ENCODE measurements at places on chromosomes 12 and 14.
A peak's percentile ranks its signal among the peaks of the same experiment; 100 is the strongest.

DNA sequence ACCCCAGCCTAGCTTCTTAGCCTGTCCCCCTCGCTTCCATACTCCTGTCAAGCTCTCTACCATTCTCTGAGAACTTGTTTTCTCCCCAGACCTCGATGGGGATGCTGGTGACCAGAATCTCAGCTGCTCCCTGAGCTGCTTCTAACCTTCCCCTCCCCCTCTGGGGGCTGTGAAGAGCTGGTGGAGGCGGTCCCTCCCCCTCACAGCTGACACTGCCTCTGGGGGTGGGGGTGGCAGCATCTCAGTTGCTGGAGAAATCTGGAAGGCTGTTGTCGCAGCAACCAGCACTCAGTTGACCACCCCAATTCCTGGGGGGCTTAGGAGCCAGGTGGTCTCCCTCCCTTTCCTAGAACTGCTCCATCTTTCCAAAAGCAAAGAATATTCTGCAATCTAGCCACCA, 4.7 kb downstream of the PPP1R1A start:
- no peak for DNase-seq

GRCh38 chr14:88551094-88551870, 3.5 kb downstream of the PTPN21 start:
- no peak for DNase-seq

DNA sequence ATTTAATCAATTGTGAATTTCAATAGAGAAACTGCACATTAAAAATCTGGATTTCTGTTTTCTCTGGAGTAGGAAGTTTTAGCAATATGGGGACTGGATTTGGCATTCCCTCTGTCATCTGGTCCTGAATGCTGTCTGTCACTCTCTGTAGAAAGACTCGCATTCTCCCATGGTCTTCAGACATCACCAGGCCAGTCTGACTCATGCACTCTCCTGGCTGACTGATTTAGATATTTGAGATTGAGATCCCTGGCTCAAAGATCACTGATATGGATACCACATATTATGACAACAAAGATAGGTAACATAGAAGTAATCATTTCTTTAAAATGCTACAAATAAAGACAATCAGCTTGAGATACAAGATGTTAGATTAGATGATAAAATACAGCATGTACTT, 524.5 kb downstream of the GALC start:
- DNase-seq: no peak

DNA sequence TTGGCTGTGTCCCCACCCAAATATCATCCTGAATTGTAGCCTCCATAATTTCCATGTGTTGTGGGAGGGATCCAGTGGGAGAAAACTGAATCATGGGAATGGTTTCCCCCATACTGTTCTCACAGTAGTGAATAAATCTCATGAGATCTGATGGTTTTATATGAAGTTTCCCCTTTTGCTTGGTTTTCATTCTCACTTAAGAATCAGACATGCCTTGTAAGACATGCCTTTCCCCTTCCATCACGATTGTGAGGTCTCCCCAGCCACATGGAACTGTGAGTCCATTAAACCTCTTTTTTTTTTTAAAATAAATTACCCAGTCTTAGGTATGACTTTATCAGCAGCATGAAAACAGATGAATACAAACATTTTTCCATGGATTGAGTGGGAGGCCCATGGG, 652.9 kb downstream of the ETNK1 start:
- no peak for DNase-seq

- DNase-seq: no peak
Measured at GRCh38 chr12:44159216-44159615, 323.3 kb downstream of the TMEM117 start.

GRCh38 chr12:66187821-66188220, 1.2 kb upstream of the IRAK3 start:
- no peak for DNase-seq

DNA sequence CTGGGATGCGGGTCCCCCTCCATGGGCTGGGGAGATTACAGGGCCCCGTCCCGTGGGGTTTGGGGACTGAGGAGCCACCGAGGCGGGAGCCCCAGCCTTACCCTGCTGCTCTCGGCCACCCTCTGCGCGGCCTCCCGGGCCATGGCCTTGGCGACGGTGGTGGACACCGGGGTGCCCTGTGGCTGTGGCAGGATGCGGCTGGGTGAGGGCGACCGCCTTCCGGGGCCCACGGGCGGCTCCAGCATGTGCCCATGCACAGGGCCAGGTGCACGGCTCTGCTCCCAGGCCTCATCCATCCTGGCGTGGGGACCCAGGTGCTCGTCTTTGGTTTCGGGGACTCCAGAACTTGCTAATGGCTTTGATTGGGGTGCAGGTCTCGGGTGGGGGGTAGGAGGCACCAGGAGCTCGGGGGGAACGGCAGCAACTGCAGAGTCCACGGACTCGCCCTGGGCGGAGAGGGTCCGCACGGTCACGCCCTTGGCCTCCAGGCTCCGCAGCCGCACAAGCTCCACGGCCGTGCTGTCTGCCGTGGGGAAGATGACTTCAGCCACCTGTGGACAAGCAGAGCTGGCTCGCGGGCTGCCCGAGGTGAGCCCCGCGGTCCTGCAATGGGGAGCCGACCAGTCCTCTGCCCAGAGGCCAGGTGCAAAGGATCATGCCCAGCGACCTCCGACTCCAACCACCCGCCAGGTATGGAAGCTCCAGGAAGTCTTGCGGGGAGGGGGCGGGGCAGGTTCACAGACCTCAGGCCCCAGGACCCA, 99.2 kb downstream of the PIWIL1 start:
- DNase-seq: no peak

GRCh38 chr12:4663971-4664505, 15.1 kb downstream of the NDUFA9 start:
- peak; percentile 2 for DNase-seq

DNA sequence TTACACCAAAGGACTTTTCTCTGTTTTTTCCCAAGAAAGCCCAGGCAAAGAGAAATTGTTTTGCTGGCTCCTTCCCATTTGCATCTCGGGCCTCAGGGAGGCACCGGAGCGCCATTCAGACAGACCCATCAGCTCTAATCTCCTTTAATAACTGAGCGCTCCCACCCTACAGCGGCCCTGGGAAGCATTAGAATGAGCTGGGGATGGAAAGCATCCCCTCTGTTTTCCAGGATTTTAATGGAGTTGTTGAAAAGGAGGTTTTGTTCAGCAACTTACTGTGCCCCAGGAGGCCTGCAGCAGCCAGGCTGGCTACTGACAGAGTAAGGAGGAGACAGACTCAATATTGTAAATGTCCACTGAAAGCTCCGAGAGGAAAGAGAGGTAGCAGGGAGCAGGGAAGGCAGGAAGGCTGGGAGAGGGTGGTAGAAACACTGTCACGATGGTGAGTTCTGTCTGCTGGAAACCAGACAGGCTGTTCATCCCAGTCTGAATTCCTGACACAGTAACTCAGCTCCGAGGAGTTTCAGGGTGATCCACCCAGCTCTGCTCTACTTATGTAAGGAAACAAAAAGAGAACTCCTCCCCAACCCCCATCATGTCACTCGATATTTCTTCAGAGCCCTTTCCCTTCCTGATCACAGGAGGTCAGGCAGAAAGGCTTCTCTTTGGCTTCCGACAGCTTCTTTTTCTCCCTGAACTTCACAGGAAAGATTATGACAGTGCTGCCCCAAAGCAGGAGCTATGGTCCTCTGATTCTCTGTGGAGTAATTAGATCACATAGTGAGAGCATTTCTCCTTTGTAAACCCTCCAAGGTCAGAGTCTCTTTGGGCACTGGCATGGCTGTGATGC, 62.5 kb upstream of the TMEM132D start:
- no peak for DNase-seq

Measured in GF-D8 (cell line).